ENCODE measurements at places on chromosomes 13 and 19.

DNA sequence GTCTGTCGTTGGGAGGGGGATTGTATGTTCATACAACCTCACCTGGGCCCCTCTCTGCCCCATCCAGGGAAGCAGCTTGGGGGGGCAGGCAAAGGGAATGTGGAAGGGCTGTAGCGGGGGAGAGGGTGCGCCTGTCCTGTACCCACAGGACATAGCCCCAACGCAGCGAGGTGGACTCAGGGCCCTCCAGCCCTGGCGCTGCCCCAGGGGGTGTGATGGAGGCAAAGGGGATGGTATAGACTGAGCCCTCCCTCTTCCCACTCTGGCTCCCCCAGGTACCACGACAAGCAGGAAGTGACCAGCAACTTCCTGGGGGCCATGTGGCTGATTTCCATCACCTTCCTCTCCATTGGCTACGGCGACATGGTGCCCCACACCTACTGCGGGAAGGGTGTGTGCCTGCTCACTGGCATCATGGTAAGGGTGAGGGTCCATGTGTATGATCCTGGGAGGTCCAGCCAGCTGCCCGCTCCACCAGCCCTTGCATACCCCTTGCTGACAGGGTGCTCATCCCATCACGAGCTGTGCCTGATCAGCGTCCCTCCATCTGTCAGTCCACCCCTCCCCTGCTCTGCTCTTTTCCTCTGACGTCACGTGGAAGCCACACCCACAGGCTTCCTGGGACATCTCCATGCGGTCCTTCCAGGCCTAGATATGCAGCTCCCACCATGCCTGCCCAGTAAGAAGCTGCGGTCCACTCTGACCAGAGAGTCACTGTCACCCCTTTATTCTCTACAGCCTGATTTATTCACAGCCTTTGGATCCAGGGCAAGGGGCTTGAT is 18.3 kb downstream of the KCNN1 start:
- no peak for DNase-seq

DNA sequence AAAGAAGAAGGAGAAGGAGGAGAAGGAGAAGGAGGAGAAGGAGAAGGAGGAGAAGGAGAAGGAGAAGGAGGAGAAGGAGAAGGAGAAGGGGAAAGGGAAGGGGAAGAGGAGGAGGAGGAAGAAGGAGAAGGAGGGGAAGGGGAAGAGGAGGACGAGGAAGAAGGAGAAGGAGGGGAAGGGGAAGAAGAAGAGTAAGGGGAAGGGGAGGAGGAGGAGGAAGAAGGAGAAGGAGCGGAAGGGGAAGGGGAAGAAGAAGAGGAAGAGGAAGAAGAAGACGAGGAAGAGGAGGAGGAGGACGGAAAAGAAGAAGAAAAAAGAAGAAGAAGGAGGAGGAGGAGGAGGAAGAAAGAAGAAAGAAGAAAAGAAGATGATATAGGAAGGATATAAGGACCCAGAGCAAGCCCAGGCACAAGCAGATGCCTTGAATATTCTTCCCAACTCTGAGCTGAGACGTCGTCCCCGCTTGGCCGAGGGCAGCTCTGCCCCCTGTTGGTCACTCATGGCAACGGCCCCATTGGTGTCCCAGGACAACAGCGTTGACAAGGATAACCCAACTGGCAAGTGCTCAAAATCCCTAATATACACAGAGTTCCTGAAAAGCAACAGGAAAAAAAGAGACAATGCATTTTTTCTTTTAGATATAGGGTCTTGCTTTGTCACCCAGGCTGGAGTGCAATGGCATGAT is 30.6 kb upstream of the IGSF23 start:
- DNase-seq = no peak

GRCh38 chr13:35954207-35954560 is 177.0 kb downstream of the DCLK1 start:
- no peak for DNase-seq

DNA sequence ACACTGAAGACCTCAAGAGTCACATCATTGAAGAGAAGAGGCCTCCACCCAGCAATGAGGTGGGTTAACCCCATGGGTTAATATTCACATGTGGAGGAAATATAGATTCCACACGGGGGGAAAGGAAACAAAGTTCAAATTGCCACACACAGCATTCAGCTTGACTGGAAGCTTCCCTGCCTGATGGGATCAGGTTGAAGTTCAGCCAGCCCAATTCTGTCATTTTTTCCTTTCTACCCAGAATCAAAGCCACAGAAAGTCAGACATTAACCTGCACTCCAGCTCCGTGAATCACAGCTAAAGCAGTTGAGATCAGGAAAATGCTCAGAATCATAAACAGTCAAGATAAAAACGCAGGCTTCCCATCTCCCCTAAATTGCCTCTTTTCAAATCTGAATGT is 208.7 kb upstream of the OBI1 start:
- DNase-seq = no peak

DNA sequence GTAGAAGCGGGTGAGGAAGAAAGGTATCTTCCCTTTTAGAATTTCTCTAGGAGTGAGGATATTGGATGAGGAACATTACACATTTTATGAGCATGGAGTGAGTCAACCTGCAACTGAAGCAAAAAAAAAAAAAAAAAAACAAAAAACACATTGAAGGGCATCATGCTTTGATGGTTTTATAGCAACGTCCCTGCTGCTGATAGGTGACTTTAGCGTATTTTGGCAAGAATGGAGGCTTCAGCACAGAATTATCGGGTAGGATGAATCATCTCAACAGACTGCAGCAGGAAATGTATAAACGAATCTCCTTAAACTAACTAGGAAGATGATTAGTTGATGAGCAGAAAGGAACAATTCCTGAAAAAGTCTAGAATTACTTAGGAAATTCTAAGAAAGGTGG is 1359.6 kb upstream of the ATXN8OS start:
- no peak for DNase-seq

GRCh38 chr19:13149628-13150186 is 468 bp downstream of the STX10 start:
- no peak for DNase-seq

DNA sequence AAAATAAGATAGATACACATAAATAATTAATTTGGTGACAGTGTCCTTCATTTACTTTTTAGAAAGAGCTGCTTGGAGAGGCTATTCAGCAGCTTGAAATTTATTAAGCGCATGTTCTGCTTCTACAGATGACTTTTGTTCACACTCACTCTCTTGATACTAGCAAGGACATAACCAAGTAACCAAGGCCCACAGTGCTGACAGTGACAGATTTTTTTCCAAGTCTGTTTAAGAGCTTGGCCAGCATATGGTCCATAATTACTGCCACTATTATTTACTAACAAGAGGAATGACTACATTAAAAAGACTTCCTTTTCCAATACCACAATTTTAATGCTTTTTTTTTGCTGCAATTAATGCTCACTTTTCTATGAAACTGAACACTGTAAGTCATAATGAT is 673.7 kb upstream of the MIR17HG start:
- DNase-seq = no peak

DNA sequence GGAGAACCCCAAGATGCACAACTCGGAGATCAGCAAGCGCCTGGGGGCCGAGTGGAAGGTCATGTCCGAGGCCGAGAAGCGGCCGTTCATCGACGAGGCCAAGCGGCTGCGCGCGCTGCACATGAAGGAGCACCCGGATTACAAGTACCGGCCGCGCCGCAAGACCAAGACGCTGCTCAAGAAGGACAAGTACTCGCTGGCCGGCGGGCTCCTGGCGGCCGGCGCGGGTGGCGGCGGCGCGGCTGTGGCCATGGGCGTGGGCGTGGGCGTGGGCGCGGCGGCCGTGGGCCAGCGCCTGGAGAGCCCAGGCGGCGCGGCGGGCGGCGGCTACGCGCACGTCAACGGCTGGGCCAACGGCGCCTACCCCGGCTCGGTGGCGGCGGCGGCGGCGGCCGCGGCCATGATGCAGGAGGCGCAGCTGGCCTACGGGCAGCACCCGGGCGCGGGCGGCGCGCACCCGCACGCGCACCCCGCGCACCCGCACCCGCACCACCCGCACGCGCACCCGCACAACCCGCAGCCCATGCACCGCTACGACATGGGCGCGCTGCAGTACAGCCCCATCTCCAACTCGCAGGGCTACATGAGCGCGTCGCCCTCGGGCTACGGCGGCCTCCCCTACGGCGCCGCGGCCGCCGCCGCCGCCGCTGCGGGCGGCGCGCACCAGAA is 1.1 kb downstream of the SOX1 start:
- DNase-seq = no peak

GRCh38 chr19:56126983-56127780 is 6.1 kb upstream of the ZNF787 start:
- no peak for DNase-seq

DNA sequence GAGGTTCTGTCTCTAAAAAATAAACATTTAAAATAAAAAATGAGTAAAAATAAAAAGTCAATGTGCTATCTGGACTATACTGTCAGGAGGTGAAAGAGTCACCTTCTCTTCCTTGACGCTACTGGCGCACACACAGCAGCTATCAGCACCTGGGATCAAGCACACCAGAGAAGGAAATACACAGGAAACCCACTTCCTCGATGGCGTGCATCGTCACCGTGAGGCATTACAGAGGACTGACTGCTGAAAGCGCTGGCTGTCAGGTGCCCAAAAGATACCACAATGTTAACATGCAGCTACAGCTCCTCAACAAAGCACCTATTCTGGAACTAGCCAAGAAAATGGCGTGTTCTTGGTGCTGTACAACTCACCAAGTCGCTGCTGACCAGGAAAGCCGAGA is 6.1 kb downstream of the SLC35E1 start:
- no peak for DNase-seq

DNA sequence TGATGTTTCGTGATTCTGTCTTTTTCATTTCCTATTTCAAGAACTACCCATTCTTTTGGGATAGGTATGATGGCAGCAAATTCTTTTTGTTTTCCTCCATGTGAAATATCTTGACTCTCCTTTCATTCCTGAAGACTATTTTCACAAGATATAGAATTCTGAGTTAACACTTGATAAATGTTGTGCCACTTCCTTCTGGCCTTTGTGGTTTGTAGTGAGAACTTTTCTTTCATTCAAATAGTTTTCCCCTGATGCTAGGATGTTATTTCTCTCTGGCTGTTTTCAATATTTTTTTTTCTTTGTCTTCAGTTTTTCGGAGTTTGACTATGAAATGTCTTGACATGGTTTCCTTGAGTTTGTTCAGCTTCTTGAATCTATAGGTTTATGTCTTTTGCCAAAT is 8.3 kb upstream of the TUBGCP3 start:
- DNase-seq = no peak

DNA sequence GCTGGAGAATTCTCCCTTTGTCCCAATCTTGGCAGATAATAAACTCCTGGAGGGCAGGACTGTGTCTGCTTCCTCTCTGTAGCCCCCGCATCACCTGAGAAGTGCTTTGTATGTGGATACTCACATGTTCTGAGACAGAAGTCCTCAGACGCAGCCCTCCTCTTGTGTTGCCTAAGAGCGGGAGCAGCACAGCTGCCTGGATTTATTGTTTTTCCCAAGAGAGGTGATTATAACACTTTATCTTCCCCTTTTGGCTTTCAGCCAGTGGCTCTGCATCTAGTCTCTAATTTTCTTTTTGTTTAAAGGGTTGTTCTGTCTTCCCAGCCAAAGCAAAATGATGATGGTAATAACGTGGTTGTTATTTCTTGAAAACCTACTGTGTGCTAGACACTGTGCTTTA is 36.1 kb downstream of the OLFM4 start:
- no peak for DNase-seq

DNA sequence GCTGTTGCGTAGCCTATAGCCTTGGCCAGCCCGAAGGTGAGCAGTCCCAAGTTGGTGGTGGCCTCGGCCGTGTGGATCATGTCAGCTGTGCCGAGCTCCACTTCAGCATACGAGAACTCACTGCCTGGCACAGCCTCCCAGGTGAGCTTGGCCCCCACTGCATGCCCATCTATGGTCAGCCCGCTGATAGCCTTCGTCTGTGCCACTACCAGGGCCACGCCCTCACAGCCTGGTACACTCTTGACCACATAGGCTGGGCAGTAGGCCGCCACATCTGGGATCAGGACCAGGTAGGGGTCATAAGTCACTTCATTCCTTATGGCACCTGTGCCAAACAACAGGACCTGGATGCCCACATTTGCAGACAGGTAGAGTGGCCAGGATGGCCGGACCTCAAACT is 7.4 kb downstream of the FCGBP start:
- no peak for DNase-seq

Measured in cortex of kidney (tissue), 1 donor.